T-helper 2 cell (primary cell): ENCODE measurements at places on chromosomes 1 and 21.

DNA sequence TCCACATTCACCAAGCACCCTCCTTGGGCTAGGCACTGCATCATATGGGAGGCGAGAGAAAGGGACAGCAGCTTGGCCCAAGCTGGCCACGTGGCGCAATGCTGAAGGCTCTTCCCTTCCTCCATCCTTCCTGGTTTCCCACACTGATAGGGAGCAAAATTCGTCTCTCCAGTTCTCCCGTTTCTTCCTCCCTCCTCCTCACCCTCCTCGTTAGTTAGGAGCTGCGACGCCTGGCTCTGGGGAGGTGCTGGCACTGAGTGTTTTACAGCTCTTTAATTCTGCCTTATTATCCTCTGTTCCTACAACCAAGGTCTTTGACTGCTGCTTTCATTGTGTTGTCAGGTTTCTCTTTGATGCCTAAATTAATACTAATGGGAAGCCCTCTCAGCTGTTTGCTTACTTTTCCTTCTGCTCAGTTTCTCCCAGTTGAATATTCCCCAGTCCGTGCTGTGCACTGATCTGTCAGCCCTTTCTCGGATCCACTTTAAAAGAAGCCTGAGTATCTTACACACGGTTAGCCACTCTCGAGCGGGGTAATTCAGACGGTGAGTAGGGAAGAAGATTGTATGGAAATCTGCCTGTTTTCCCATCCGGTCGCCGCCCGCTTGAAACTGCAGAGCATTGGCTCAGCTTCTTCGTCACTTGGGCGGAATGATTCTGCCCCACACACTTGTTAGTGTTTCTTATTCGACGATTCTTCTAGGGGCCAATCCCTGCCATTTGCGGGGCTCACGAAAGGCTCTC lies 56.2 kb upstream of the SMYD2 start:
- no peak for DNase-seq

DNA sequence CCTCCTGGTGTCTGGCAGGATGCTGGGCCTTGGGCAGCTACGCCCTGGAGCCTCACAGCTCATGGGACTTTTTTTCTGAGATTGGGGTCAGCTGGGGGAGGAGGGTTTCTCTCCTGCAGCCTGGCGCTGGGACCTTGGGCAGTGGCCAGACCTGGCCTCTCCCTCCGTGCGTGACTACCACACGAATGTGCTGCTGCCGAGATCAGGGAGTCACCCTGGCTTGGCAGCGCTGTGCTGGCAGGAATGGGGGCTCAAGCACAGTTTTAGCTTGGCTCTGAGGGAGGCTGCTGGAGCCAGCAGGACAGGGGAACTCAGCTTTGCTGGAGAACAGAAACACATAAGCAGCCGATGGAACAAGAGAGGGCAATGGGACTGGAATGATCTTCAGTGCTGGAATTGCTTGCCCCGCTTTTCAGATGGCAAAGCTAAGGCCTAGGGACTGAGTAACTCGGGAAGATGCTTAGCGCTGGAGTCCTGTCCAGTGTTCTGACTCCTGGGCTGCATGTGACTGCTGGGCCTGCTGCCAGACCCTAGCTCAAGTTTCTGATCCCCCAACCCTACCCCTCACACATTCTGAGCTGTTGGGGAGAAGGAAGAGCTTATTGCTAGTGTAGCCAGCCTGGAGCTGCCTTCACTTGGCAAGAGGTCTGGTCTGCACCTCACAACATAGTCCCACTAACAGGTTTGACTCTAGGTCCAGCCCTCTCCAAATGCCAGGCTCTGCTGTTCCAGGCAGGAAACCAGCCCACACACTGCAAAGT lies 69.9 kb downstream of the NAV1 start:
- no peak for DNase-seq

DNA sequence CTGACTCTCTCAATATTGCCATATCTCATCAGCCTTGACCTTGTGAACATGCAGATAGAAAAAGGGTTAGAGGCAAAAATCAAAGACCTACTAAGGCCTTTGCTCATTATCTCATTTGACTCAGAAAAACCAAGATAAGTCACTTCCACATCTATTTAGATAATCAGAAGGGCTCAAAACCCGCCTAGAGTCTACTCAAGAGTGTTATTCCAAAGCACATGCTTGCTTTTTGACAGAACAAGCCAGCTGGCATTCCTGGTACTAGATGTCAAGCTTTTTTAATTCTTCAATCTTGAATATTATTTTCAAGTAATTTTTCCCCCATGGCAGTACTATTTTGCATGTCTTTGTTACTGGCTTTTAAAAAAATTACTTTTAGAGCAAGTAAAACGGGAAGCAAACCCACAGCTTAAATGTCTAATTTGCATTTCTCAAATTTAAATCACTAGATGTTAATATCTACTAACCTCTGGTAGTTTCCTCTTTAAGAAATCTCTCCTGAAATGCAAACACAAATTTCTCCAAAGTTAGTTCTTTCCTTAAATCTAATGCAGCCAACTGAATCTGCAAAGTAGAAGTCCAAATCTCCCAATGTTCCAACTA lies 51.5 kb downstream of the APP start:
- no peak for DNase-seq

DNA sequence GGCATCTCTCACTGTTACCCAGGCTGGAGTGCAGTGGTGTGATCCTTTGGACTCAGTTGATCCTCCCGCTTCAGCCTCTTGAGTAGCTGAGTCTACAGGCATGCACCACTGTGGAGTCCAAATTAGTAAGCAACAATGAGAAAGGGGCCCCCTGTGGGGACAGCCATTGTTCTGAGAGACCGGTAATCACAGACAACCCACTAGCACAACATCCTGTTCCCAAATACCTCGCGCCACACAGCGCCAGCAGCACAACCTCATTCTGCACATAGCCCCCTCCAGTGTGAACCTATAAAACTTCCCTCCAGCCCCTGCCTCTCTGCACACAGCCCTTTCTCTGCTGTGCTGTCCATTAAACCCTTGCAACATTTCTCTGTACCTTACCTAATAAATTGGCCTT lies 226.4 kb downstream of the DYRK1A start:
- no peak for DNase-seq

GRCh38 chr1:235972311-235972689 lies 92.6 kb downstream of the NID1 start:
- DNase-seq: no peak

GRCh38 chr1:216576234-216576937 lies 146.8 kb downstream of the ESRRG start:
- no peak for DNase-seq

DNA sequence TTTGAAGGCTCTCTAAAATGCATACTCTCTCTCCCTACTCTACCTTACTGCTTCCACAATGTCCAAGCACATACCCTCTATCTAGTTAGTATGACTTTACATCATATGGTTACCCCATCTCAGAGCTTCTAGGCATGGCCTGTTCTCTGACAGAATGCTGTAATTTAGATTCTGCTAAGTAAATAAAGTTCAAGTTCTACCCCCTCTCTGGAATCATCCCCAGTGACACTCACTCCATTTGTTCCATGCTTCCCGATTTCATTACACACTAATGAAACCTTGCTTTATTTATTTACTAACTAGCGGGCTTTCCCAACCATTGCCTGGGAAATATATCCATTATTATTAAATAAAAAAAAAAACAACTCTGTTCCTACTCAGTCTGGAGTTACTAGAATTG lies 7.3 kb downstream of the CRYZL1 start:
- no peak for DNase-seq

- no peak for DNase-seq
Measured at GRCh38 chr21:46040707-46041106, 57.2 kb upstream of the COL6A2 start.

GRCh38 chr1:23149114-23149513 lies 19.5 kb downstream of the LUZP1 start:
- no peak for DNase-seq

DNA sequence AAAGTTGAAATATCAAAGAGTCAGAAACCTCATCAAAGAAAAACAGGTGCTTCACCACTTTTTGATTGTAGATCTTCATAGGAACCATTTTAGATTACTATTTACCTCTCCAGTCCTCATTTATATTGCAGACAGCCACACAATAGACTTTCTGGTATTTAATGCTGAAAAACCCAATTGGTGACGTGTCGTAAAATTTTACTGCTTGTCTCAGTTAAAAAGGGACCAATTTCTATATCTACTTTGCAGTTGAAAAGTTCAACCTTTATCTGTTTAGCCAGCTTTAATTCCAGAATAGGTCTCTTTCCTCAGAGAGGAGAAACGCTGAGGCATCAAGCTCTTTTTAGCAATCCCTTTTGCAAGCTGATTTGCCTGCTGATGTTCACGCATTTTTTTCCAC lies 1722.4 kb downstream of the PLA2G4A start:
- no peak for DNase-seq

DNA sequence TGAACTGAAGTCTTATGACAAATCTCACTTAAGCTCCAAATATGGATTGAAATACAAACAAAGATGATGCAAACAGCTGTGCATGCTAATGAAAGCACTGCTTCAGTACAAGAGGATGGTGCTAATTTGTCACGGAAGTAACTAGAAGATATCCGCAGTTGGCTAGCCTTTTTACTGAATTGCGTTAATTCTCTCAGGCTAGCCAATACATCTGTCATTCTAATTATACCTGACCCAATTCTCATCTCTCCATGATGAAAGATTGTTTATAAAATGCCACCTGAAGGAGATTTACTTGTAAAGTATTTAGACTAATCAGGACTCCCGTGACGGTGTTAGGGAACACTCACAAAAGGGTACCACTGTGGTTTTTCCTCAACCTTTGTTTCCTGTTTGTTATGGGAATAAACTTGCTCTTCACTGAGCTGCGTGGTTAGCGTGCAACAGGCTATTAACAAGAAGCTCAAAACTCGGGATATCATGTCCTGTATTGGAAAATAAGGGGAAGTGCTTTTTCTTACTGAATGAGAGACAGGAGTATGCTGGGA lies 162.5 kb downstream of the APP start:
- DNase-seq: no peak

- no peak for DNase-seq
Measured at GRCh38 chr1:58626293-58626692, 49.2 kb upstream of the TACSTD2 start.

GRCh38 chr1:45809761-45810160 lies 6.3 kb downstream of the MAST2 start:
- no peak for DNase-seq
